ENCODE measurements at places on chromosomes 3 and 15. TPM values are rescaled to one million over a fixed set of nuclear protein-coding genes. Genes with fewer than 3 reads are reported as not detected.

GRCh38 chr3:126903521-126903920, 79.4 kb upstream of the PLXNA1 start:
- no peak for DNase-seq

GRCh38 chr3:38117163-38117716, 19.7 kb downstream of the ACAA1 start:
- DNase-seq: no peak

- no peak for DNase-seq
These were observed 6.6 kb downstream of the CBLB start for GRCh38 chr3:105862217-105862616.

DNA sequence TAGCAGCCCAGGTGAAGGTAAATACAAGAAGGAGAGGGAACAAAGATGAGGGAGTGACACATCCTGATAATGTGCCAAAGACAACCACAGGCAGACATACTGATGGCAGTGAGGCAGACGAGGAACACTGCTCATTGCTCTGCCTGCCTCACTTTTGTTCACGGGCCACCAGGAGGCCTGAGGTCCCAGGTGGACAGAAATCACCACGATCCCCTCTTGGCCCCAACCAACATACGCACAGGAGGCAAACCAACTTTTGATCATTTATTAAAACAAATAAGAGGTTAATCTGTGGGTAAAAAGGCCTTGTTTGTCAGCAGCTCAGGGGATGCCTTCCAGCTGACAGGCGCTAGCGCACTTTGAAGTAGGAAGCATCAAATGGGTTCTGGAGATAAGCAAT, 4.2 kb downstream of the ALG1L2 start:
- DNase-seq: no peak

- DNase-seq: no peak
These were observed 111.3 kb downstream of the AKAP13 start for GRCh38 chr15:85491691-85492090.

DNA sequence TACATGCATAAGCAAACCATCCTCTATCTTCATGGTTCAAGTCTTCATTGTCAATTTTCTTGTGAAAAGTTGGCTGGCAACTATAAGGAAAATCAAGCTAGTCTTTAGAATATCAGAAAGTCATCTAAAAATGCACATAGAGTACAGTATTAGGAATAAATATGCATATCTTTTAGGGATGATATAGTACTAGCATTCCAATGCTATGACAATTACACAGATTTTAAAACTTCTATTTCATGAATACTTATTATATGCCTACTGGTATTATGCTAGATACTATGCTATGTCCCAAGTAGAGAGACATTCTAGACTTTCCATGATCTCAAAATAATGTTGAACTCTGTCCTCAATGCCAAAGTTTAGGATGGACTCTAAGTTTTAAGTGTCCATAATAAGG, 81.3 kb upstream of the NAALADL2 start:
- no peak for DNase-seq

DNA sequence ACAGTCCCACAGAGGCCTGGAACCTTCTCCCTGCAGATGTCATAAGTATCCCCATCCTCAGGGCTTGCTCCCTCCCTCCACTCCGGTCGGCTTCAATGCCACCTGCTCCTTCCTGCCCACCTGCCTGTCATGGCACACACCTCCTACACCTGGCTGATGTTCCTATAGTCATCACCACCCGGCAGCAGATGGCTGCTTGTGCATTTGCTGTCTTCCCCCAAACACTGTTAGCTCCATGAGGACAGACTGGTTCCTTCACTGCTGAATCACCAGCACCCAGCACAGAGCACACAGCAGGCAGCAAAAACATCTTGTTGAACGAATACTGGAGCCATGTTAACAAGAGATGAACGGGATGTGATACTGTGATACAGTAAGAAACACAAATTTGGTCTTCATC, 14.8 kb downstream of the TARS3 start:
- no peak for DNase-seq

- DNase-seq: no peak
These were observed 137.9 kb downstream of the PDCD6IP start for GRCh38 chr3:33936171-33936920.

Gene NRG4
- total RNA-seq: not detected

Gene CLDN16
- total RNA-seq: not detected
